Stimulated activated naive CD4-positive, alpha-beta T cell (primary cell): ENCODE measurements at places on chromosomes 5 and 9.
A peak's percentile ranks its signal among the peaks of the same experiment; 100 is the strongest.

- no peak for DNase-seq
Observed at GRCh38 chr5:141598391-141599345, 20.1 kb downstream of the DIAPH1 start.

DNA sequence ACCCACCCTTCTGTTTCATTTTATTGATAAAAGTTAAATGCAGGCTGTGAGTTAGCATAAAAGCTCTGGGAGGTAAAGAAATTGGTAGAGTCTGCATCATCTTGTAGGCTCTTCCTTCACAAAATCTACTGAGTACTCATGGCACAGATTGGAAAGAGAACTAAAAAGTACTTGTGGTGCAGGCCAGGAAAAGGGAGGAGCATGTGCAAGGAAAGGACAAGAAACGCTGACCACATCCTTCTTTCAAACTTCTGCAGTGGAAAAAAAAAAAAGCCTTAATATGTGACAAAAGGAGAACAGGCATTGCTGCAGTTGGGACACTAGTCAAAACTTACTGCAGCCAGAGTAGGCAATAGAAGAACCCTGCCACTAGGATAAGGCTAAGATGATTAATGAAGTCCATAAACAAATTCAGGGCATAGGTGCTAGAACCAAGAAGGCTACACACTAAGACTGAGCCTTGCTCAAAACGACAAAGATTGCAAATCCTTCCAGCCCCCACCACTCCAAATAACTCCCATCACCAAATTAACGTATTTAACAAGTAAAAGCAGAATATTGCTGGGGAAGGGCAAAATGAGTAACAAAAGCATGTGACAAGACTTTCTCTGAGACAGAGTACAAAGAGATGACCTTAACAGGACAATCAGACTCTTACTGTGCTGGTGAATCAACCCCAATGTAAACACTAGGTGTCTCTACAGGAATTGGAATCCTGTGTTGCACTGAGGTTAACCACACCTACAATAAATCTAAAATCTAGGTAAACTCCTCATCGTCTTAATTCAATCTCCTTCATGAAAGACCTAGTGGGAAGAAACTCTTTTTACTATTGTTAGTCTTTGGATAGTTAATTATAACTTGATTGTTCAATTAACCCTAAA, 1024.8 kb downstream of the TLE1 start:
- DNase-seq, result no peak

DNA sequence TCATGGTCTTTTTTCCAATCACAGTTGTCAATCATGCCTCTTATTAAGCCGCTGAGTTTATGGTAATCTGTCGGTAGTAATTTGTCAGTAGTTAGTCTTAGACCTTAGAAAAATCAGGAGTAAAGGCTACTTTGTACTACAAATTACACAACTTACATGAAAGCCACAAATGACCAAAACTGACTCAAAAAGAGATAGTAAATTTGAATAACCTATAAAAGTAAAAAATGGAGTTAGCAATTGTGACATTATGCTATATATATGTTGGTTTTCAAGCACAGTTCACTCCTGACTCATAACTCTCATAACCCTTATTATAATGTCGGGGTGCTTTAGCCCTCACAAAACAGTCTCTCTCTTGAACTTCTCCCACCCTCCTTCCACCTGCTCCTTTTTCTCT, 251.8 kb downstream of the ROR2 start:
- DNase-seq, result no peak

GRCh38 chr9:86868616-86869015, 78.7 kb downstream of the GAS1 start:
- no peak for DNase-seq

DNA sequence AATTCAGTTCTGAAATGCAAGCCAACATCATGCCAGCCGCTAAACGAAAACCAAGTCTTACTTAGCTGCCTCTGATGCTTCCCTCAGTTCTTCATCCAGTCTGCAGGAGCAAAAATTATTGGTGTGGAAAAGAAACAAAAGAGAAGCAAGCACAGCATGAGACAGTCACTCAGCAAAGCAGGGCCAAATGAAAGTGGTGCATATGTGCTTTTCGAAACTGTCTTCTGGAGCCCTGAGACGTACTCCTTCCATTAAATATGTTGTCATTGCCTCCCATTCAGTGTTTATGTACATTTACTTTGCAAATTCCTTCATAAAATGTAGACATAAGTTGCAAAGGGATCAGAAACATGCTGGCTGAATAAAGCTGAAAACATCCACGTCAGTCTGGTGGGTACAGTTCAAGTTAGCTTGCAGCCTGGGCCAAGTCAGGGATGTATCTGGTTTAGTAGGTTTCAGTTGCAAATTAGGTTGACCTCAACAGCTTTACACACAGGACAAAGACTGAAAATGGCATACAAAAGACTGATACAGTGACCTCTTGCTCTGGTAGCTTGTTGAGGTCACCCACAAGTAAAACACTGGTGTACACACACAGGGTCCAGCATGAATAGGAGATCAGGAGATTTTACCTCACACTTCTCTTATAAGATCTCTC, 139.7 kb upstream of the PCA3 start:
- no peak for DNase-seq

DNA sequence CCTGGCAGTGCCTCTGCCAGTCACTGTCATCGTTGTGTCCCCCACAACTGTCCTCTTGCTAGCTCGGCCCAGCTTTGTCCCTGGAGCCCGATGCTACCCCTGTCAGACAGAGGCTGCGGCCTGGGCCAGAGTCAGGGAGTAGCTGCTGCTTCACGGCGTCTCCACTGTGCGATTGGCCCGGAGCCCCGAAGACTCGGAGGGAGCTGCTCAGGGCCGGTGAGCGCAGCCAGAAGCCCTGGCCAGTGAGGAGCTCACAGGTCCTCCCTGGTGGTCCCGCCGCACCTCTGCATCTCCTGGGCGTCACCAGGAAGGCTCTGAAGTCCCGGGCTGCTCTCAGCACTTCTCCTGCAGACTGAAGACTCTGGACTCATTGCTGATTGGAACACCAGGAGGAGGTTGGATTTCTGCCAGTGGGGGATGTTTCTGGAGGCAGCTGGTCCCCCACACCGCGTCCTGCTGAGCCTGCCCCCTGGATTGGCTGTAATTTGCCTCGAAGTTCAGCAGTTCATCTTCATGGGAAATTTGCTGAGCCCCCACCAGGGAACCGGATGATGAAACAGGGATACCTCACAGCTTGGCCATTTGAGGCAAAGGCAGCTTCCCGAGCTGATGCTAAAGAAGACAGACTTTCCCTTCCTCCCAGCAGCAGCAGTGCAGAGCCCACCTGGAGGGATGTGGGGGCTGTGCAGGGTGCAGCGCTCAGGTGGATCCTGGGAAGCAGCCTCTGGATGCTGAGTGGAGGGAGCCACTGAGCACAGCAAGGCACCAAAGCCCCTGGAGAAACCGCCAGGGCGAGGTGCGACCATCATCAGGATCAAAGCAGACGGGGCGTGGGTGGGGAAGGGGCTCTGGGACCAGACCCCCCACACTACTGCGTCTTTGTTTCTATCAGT, 45.6 kb downstream of the USP20 start:
- DNase-seq, result no peak

DNA sequence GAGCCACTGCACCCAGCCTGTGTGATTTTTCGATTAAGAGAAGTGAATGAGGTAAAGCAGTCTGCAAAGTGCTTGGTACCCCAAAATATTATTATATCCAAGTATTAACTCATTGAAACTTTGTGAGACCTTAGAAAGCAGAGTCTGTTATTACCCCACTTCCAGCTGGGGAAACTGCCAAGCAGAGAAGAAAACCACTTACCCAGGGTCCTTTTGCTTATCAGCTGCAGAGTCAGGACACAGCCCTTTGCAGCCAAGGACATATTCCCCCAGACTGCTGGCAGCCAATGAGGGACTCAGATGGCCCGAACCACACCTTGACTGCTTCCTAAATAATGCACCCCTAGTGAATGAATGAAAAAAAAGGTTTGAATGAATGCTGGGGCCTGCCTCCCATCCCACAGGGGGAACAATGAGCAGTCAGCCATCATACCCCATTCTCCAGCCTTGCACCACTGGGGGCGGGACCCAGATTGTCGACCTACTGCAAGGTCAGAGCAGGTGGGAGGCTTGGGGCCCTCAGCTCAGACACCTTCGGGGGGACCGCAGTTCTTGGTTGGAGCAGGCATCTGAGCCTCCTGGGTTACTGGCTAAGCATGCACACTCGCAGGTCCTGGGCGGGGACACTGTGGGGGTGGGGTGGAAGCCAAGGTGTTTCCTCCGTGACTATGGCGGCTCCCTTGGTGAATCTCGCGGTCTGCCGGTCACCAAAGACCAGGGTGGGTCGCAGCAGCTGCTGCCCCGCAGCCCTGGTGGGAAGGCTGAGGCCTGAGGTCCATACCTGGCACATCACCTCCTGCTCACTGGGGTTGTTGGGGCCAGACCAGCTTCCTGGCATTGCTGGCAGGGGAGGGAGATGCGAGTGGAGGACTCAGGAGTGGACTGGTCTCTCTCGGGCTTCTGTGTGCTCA, 29.7 kb downstream of the PRRT1B start:
- DNase-seq, result no peak

- peak; percentile 13 for DNase-seq
Observed at GRCh38 chr5:176578391-176578808, 29.3 kb downstream of the CDHR2 start.

- DNase-seq, result no peak
Observed at GRCh38 chr5:72117307-72117706, 10.0 kb downstream of the MAP1B start.

GRCh38 chr5:82551840-82552385, 273.8 kb upstream of the RPS23 start:
- no peak for DNase-seq

DNA sequence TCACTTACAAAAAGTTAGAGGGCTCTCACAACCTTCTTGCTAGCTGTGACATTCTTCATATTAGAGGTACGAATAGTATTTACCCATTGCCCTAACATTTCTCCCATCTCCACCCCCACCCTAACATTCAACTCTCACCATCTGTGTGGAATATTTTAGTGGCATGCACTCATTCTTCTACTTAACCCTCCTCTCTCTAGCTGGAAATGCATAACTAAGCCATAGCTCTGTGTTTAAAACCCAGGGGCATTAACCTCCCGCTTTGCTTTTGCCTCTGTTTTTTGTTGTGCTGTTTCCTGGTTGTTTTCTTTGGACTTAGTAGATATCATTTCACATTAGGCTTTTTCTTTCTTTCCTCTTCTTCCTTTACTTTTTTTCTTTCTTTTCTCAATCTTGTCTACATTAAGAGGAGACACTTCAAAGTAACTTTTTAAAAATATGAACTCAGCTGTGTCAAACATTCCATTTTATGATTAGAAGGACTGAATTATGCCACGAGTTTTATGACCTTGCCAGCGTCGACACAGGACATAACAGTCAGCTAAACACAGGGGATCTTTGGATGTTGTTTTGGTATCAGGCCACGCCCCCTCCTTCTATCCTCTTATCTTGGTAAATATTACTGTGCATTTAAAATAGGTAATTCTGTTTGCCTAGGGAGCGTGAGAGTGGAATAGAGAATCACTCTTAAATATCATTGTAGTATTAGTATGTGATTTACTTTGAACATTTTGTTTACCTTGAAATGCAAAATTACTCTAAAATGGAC, 236.0 kb downstream of the CD180 start:
- DNase-seq, result no peak

- DNase-seq, result no peak
Observed at GRCh38 chr9:88789785-88790184, 201.5 kb upstream of the S1PR3 start.

DNA sequence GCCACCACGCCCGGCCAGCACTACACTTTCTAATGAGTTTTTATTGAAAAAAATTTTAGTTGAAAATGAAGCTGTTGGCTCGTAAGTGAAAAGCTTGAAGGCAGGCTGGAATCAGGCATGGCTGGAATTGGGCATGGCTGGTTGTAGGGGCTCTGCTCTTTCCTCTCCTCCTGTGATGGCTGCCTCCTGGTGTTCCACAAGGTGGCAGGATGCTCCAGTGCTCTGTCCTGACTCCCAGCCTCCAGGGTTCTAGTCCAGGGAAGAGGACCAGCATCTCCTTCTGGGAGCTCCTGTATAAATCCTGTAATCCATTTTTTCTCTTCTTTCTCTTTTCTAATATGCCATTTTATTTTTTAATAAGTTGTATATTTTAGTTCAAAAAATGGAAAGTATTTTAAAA, 57.2 kb upstream of the DHFR start:
- DNase-seq, result no peak

GRCh38 chr5:130550562-130550928, 614.5 kb downstream of the HINT1 start:
- DNase-seq, result no peak

- DNase-seq, result no peak
Observed at GRCh38 chr9:81894891-81895290, 33.3 kb upstream of the SPATA31D4 start.
